ENCODE measurements at places on chromosomes 3 and 15.

GRCh38 chr15:53611145-53611920, 148.1 kb downstream of the WDR72 start:
- no peak for DNase-seq

DNA sequence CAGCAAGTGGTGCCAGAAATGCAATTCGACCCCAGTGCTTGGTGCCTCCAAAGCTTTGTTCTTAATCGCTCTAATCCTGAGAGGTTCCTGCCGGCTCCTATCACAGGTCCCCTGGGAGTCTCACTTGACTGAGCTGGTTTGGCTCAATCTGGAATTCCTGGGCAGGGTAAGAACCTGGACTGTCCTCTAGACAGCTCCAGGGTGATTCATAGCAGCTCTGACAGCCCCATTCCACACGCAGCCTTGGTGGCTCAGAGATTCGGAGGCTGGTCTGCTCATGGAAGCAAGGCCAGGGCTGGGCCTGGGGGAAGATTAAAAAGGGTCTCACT, 37.9 kb downstream of the MYO5C start:
- peak; percentile 2 for DNase-seq

GRCh38 chr3:12286927-12287726, 1.7 kb upstream of the PPARG start:
- DNase-seq: no peak

DNA sequence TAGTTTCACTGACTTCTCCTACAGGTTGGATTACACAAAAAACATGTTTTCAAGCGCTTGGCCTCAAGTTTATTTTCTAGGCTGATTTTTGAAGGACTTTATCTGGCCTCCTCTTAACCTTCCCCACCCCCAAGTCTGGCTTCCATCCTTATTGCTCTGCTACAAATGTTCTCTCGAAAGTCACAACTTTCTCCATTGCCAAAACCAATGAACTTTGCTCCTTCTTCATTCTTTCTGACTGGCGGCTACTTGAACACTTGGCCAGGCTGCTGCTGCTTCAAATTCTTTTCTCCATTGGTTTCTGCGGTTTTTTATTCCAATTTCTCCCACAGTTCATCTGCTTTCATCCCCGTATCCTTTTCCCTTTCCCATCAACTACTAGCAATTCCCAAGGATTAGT, 106.6 kb downstream of the TOP2B start:
- DNase-seq: no peak

- DNase-seq: no peak
Measured at GRCh38 chr3:175005881-175006280, 146.7 kb downstream of the NAALADL2 start.

GRCh38 chr15:68843425-68844311, 23.0 kb upstream of the ANP32A start:
- peak; percentile 28 for DNase-seq

GRCh38 chr3:164673738-164674137, 404.6 kb downstream of the SI start:
- no peak for DNase-seq

- DNase-seq: peak; percentile 46
Measured at GRCh38 chr3:184481984-184482671, 79.5 kb upstream of the EPHB3 start.

GRCh38 chr3:44031387-44032380, 210.0 kb upstream of the TOPAZ1 start:
- no peak for DNase-seq

DNA sequence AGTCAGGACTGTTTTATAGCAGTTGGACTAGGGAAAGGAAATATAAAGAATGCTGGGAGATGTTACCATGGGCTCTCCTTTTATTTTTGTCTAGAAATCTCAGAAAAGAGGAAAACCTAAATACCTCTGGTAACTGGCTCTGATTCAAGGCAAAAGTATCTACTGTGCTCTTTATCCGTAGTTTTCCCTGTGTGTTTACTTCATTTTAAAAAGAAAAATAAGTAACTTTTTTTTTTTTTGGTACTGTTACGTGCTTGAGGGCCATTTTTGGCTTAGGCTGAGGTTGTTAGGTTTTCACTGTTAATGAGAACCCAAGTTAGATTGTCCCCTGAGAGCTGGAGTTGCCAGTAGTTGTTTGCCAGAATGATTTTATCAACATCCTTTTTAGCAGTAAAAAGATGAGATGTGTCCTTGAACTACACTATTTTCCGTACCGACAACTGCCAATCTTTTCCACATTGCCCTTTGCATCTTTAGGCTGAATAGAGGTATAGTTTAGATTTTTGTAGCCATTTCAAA, 35.8 kb downstream of the IQGAP1 start:
- no peak for DNase-seq

- no peak for DNase-seq
Measured at GRCh38 chr15:74141591-74141990, 11.2 kb downstream of the ISLR2 start.

- no peak for DNase-seq
Measured at GRCh38 chr3:175066617-175067415, 207.7 kb downstream of the NAALADL2 start.

- DNase-seq: no peak
Measured at GRCh38 chr3:188049606-188050530, 104.1 kb upstream of the LPP start.

- DNase-seq: no peak
Measured at GRCh38 chr3:128348075-128348474, 118.6 kb downstream of the DNAJB8 start.

DNA sequence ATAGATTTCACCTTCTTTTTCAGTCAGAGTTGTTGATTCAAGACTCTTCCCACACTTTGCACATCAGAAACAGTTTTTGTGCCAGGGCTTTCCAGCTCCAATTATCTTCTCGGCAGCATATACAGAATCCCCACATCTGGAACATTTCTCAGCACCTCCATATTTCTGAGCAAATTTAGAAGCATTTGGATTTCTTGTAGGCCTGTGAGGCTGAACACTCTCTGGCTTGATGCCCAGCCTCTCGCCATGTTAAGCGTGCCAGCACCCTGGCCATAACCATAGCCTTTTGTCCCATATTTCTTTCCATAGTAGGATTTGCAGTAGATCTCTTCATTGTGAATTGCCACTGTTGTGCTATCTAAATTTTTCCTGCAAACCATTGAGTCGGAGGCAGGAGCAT, 28.3 kb downstream of the CD80 start:
- no peak for DNase-seq

GRCh38 chr15:77753281-77753873, 120.7 kb upstream of the LINGO1 start:
- DNase-seq: no peak

DNA sequence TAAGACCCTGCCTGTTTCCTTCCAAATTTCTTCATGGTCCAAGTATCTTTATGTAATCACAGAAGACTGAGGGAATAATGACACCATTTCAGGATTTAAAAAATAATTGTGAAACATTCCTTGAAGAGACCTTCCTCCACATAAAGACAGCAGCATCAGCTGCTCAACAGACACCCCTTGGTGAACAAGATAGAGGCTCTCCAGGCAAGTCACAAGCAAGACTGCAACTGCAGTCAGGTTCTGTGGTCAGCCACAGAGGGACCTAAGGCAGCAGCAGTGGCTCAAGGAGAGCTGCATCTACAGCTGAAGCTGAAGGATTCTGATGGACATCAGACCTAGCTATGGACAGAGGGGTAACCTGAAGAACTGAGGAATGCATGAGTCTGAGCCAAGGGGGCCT, 97.2 kb upstream of the C3orf80 start:
- DNase-seq: no peak

- no peak for DNase-seq
Measured at GRCh38 chr15:84947947-84948830, 33.5 kb upstream of the PDE8A start.

- DNase-seq: no peak
Measured at GRCh38 chr3:7574435-7574834, 713.5 kb downstream of the GRM7 start.

- peak; percentile 13 for DNase-seq
Measured at GRCh38 chr15:69161079-69161877, 843 bp downstream of the GLCE start.

DNA sequence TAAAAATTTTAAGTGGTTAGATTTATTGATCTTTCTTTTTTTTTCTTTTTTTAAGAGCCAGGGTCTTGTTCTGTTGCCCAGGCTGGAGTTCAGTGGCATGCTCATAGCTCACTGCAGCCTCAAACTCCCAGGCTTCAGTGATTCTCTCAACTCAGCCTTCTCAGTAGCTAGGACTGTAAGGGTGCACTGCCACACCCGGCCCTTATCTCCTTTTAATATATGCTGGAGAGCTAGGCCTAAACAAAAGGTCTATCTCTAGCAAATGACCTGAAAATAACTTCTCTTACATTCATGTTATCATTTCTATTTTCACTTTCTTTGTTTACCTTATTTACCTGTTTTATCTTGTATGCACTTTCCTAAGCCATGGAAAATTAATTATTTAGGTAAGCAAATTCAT, 35.2 kb upstream of the MELTF start:
- DNase-seq: no peak

DNA sequence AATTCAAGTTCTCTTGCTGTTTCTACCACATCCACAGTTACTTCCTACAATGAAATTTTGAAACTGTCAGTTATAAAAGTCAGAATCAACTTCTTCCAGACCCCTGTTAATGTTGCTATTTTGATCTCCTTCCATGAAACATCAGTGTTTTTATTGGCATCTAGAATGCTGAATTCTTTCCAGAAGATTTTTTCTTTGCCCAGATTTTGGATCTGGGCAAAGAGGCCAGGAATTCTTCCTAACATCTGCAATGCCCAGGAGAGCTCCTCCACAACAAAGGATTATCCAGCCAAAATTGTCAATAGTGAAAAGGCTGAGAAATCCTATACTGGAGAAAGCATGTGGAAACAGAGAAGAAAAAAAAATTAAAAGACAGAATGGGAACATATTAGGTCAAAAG, 75.5 kb downstream of the SERPINI1 start:
- DNase-seq: no peak

GRCh38 chr3:103613397-103614156, 1178.8 kb downstream of the ZPLD1 start:
- no peak for DNase-seq

- no peak for DNase-seq
Measured at GRCh38 chr15:39296955-39297354, 283.9 kb upstream of the THBS1 start.

DNA sequence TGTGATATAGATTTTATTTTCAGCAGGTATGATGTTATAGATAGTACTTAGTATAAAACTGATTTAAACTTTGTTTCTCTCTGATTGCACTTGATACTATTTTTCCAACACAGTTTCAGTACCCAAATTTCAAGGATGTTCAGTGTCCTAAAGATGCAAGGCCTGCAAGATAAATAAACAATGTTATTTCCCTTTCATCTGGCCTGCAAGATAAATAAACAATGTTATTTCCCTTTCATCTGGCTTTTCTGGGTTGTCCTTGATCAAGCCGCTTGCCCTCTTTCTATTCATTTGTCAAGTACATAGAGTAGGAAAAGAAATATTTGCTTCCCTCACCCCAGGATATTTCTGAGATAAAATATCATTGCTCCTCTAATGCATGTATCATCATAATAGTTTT, 571.0 kb downstream of the FGF12 start:
- no peak for DNase-seq

DNA sequence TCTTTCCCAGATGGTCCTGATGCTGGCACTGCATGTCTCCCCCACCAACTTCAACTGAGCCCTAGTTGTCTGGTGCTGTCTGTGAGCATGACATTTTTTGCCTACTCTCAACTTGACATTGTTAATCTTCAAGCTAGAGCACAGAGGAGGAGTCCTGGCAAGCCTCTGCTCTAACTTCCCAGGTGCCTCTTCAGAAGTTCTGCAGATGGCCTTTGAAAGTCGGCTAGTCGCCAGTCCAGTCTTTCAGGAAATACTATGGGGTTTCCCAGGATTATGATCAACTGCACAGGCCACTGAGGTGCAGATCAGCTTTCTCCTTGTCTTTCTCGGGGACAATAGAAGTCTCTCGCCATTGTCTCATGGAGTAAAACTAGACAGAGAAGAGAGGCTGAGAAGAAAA, 86.7 kb downstream of the ST8SIA2 start:
- DNase-seq: no peak

GRCh38 chr15:77031376-77032050, 36.6 kb downstream of the PSTPIP1 start:
- DNase-seq: peak; percentile 20

DNA sequence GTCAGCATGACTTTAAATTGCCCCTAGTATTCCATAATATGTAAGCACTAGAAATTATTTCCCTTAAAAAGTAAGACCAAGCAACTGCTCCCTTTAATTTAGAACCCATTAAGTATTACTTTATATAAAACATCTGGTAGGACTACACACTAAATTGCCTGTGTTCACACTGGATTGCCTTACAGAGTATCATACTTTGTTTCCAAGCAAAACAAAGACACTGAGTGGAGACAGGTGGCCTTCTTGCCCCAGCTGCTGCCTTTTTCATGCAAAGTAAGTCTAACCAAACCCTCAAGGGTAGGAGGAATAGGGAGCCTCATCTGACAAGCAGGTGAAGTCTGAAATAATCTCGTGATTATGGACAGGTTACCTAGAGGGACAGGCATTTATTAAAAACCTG, 87.3 kb downstream of the PEX5L start:
- DNase-seq: peak; percentile 84

GRCh38 chr3:160040181-160040580, 51.5 kb downstream of the IL12A start:
- no peak for DNase-seq

DNA sequence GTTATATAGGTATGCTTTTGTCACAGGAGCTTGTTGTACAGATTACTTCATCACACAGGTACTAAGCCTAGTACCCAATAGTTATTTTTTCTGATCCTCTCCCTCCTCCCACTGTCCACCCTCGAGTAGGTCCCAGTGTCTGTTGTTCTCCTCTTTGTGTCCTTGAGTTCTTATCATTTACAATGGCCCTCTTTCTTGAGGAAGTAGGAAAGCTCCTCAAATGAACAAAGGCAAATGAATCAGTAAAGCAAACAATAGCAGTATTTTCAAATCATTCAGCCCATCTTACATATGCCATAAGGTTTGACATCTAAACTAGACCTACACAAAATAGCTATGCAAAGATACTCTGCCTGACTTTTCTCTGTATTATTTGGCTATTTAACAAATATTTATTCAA, 211.5 kb downstream of the CDIN1 start:
- DNase-seq: no peak

DNA sequence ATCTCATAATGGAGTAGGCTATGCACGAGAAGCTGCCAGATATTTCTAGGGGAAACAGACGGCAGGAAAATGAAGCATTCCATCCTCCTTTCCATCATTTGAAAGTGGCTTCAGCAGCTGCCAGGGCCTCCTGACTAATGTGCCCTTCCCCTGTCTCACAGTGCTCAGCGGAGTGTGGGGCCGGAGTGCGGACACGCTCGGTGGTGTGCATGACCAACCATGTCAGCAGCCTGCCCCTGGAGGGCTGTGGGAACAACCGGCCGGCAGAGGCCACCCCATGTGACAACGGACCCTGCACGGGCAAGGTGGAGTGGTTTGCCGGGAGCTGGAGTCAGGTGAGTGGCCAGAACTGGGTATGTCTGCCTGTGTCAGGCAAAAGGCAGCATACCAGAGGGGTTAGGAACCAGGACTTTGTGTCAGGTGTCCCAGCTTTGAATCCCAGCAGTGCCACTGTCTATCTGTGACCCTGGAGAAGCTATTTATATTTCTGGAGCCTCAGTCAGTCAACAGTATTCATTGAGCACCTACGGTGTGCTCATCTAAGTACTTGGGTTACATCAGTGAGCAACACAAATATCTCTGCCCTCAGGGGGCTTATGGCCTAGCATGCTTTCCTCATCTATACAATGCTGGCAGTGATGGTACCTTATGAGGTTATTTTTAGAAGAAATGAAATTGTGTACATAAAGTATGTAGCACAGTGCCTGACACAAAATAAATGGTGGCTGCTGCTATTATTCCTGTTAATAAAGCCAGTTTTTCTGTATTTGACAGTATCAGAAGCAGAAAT, 52.4 kb upstream of the NR2E3 start:
- no peak for DNase-seq

- no peak for DNase-seq
Measured at GRCh38 chr3:195777975-195778374, 33.8 kb downstream of the MUC4 start.

All from NCI-H345 (cell line).